ENCODE measurements at places on chromosomes 12 and 14.

DNA sequence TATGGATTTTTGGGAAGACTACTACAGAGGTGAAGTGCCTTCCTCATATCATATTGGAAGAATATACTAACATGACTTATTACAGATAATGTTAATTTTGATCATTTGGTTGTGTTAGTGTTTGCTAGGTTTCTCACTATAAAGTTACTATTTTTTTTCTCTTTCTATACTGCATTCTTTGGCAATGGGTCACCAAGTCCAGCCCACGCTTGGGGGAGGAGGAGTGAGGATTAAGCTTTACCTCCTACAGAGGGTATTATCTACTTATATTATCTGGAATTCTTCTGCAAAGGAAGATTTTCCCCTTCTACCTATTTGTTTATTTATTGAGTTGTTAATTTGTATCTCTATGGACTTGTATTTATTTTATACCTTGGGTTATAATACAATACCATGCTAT, 31.5 kb downstream of the SCN8A start:
- no peak for DNase-seq

DNA sequence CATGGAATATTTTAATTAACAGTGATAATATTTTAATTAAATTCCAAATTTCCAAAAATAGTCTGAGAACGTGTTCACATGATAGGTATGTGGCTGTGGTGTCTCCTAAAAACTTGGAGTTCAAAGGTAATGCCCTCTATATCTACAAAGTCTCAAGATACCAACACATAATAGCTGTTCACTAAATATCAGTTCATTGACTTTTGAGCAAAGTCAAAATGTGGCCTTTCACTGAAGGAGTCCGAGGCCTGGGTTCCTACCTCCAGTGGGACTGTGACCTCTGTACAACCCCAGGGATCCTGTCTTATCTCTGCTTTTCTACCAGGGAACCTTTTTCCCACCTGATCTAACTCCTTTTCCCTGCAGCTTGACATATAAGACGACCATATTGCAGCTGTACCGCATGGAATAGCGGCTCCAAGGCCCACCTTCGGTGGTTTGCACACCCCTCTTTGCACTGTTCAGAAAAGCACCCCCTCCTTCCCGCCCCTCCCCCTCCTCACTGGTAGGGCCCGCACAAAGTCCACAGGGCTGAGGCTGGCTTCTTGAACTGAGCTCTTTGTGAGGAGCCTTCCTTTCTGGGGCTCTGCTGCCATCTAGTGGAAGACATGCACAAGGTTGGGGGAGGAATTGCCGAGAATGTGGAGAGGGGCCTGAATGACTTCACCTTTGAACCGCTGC, 3.1 kb downstream of the CCND2 start:
- peak; percentile 87 for DNase-seq

- no peak for DNase-seq
Measured at GRCh38 chr14:69004731-69005431, 25.8 kb upstream of the ACTN1 start.

DNA sequence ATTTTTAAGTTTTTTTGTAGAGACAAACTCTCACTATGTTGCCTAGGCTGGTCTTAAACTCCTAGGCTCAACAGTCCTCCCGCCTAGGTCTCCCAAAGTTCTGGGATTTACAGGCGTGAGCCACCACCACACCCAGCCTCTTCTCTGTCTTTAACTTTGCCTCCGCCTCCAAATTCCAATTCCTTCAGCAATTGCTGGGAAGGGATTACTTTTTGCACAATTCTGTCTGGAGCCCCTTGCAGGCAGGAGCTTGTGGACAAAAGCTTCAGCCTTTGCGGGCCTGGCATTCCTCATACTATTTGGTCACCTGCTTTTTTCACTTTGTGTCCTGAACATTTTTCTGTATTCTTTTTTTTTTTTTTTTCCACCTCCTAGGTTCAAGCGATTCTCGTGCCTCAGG, 26.0 kb downstream of the SH2B3 start:
- no peak for DNase-seq

GRCh38 chr12:40552868-40553267, 139.4 kb upstream of the CNTN1 start:
- no peak for DNase-seq

GRCh38 chr12:80712866-80713265, 3.8 kb upstream of the MYF5 start:
- DNase-seq, result no peak
